ENCODE measurements at places on chromosomes 3 and 15.

DNA sequence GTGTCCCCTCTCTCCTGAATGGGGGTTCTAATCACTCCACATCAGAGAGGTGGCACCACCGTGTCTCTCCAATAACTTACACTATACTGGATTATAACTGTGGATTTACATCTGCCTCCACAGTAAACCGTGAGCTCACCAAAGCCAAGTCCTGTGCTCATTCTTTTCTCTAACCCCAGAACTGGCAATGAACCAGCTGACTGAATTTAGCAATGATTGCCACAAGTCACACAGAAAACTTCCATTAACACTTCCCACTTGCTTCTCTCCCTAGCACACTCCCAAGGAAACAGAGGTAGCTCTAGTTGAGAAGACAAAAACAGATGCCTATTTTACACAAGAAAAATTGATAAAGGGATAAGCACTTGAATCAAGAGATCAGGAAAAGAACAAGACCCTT is 361.3 kb downstream of the ULK4 start:
- DNase-seq, result no peak

DNA sequence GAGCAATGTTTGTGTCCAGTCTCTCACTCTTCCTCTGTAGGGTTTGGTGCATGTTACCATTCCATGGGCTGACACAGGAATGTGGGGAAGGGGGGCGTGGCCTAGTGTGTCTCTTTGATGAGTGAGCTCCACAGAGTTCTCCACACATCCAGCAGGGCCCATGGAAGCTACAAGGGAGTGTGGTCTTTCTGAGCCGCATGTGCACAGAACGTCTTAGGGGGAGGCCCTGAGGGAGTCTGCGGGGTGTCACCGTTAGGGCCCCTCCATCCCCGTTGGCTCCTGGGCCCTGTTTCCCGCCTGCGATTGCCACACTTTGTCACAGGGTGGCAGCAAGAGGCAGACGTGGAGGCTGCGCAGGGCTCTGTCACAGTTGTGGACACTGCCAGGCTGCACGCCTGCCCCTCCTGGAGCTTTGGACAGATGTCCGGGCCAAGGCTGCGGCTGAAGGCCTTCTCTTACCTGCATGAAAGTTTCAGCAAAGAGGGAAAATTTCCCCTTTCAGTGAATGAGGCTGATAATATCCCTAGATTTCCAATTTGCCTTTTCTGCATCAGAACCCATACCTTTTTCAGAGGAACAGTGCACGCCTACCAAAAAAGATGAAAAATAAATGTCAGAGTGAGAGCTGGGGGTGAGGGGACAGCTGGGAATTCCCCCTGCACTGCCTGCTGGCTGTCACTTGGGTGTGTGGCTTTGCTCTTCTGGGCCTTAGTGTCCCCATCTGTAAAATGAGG is 24.3 kb downstream of the CACNA2D3 start:
- no peak for DNase-seq

GRCh38 chr3:126373682-126374601 is 16.7 kb upstream of the KLF15 start:
- DNase-seq, result no peak

- DNase-seq, result no peak
These were observed 210.5 kb downstream of the FOXP1 start for GRCh38 chr3:71372911-71373637.

- no peak for DNase-seq
These were observed 43.1 kb downstream of the COL8A1 start for GRCh38 chr3:99681512-99681911.

DNA sequence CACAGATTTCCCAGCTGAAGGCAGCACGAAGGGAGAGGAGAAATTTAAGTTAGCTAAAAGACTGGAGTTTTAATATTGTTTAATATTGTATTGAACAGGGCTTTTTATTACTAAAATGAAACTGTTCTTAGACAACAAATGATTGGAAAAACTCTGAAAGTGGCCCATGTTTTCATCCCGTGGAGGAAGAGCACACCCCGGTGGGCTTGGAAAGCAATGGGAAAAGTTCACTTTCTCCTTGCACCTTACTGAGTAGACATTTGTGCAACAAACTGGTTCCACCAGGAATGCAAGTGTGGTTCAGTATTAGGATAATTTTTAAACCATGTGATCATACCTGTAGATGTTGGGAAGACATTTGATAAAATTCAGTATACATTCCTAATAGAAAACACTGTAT is 8.2 kb upstream of the ESYT3 start:
- DNase-seq, result no peak

GRCh38 chr15:53976844-53977392 is 1.3 kb upstream of the UNC13C start:
- DNase-seq, result no peak

DNA sequence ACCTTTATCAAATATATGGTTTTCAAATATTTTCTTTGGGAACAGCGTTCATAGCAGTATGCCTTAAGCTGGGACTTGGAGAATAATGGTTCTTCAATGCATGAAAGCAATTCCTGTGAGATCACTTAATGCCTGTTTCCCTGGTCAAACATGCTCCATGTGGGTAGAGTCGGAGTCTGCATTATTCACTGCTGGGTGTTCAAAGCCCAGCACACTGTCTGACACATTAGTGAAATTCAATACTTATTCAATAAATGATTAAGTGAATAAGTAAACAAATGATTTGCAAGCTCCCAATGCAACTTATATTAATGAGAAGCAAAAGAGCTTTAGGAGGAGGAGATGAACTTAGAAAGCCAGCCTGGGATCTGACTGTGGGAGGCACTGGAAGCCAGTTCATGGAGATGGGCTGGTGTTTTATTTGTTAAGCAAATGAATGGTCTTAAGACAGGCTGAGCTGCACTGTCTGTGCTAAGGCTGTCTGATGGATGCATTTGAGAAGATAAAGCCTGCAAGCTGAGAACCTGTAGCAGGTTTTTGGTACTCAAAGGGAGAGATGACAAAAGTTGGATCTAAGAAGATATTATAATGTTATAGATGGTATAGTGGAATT is 490.8 kb downstream of the MCTP2 start:
- DNase-seq, result no peak

DNA sequence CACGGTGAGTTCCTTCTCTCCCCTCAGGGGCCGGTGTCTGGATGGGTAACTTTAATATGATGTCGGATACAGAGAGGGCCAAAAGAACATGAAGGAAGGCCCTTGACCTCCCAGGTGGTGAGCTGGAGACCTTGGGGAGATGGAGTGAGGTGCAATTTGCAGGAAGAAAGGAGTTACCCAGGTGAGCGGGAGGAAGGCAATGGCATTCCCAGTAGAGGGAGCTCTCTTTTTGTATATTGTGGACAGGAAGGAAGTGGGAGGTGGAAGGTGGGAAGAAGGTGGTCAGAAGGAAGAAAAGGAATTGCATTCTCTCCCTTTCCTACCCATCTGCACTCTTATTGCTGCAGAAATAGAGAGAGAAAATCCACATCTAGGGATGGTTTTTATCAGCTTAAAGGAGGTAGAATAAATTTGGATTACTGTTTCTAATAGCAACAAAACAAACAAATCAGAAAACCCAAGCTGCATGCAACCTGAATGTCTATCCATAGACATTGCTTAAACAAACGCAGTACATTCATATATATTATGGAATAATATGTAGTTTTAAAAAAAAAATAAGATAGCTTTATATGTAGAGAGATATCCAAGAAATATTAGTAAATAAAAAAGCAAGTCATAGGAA is 169.0 kb upstream of the TSC22D2 start:
- DNase-seq, result no peak

DNA sequence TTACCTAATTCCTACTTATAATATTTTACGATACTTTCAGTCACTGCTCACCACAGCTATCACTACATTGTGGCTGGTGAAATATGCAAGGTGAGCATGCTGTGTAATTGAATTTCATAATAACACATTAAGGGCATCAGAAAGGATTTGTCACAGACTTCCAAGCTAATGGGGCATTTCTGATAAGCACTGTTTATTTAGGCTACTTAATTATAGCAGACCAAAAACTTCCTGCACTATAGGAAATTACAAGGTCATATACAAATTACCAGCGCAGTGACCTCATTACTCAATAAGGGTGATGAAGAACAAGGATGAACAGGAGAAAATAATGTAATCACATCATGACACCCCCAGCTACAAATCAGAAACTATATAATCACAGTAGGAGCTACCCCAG is 88.6 kb upstream of the FAM3D start:
- no peak for DNase-seq

DNA sequence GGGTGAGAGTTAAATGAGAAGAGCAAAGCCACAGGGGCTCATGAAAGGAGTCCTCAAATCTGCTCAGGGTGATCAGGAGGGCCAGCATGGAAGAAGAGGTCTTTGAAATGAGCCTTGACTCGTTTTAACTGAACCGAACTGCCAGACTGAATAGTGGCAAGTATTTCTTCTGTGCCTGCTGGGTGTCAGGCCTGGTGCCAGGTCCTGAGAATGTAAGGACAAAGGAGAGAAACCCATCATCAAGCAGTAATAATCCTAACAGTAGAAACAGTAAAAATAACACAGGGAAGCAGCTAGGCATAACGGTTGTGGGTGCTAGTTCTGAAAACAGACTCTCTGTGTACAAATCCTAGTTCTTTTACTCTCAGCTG is 40.4 kb upstream of the SMAD3 start:
- no peak for DNase-seq

DNA sequence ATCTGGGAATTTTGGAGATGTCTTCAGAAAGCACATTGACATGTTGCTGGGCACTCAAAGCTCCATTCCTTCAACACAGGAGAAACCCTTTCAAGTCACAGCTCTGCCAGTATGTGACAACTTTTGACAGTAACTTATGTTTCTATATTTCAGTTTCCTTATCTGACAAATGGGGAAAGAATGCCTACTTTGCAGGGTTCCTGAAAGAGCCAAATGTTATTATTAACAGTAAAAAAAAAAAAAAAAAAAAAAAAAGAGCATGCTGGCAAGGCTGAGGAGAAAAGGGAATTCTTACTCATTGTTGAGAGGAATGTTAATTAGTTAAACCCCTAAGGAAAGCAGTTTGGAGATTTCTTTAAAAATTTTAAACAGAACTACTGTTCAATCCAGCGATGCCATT is 272.5 kb upstream of the TGFBR2 start:
- DNase-seq, result no peak

DNA sequence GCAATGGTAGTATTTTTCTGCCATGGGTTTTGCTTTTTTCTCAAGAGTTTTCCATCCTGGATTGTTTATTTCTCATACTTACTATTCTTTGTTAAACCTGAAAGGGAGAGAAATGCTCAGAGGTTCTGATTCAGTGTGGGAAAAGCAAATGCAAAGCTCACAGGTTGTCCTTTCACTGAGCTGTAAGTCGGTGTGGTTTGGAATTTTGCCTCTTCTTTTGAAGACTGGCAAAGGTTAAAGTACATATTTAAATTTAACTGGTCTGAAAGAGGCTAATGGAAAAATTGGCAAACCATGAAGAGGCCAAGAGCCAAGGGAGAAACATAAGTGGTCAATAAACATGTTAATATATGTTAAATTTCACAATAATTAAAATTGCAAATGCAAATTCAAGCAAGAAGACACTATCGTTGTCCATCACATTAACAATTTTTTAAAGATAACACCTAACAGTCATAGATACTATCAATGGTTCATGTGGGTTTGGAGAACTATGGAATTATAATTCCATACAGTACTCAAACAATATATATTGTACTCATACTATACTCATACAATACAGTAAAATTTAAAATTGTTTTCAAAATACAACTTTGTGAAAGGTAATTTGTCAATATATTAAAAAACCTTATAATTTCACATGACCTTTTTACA is 246.8 kb upstream of the STT3B start:
- DNase-seq, result no peak

- DNase-seq, result no peak
These were observed 59.6 kb downstream of the NPTN start for GRCh38 chr15:73573572-73573971.

DNA sequence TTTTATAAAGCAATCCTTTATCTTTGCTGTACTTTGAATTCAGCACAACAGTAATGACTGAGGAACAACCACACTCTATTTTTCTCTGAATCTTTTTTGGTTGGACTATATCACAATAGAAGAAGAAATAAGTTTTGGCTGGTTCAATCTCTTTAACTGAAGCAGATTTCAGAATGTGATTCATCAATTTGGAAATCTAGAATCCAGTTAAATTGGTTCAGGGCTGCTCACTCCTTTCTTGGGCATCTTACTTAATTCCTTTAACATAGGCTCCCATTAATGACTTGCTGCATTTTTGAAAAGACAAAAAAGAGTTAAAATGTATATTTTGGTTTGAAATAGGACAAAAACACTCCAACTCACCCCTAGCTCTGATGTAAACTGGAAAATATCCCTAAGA is 688.3 kb upstream of the NECTIN3 start:
- no peak for DNase-seq

DNA sequence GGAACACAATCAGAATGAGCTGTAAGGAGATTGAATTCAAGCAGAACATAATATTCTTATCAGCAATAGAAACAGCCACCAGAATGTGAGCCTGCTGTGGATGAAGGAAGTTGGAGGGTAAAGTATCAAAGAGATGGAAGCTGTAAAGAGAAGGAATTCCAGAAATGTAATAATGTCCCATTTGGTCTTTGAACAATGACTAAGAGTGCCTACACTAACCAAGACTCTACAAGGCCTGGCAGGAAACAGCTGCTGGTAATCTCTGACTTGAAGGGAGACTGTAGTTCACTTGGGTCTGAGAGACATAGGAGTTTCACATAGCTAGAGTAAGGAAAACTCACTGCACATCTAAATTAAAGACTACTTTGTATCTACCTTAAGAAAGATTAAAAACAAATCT is 1176.0 kb upstream of the ALCAM start:
- no peak for DNase-seq

GRCh38 chr3:155233213-155233612 is 60.3 kb downstream of the STRIT1 start:
- DNase-seq, result no peak

DNA sequence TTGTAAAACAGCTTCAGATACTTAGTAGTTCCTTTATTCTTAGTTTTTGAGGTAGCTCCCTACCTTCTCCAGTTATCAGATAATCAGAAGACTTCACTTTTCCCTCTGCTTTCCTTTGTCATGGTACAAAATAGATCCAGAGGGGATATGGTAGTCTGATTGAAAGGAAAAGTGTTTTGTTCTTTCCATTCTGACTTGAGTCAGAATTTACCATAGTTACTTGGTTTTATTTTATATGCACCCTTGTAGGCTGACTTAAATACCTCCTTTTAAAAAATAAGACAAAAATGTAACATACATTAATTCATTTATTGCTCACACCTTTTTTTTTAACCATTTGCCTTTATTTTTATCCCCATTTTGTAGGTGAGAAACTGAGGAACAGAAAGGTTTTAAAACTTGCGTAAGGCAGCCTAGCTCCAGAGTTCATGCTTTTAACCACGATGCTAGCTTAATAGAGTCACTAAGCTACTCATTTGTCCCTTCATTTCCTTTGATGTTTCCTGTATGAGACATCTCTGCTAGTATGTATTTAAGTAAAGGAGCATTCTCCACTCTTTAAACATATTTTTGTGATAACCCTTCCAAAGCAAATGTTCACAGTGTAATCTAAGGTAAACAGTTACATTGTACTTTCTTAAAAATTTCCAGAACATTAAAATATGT is 187.5 kb downstream of the KLHL25 start:
- no peak for DNase-seq
